ENCODE measurements at places on chromosomes 1 and 21.

GRCh38 chr1:205204552-205204951, 7.0 kb downstream of the DSTYK start:
- DNase-seq: no peak

- no peak for DNase-seq
Measured at GRCh38 chr1:151158751-151159251, 2.4 kb downstream of the TNFAIP8L2 start.

DNA sequence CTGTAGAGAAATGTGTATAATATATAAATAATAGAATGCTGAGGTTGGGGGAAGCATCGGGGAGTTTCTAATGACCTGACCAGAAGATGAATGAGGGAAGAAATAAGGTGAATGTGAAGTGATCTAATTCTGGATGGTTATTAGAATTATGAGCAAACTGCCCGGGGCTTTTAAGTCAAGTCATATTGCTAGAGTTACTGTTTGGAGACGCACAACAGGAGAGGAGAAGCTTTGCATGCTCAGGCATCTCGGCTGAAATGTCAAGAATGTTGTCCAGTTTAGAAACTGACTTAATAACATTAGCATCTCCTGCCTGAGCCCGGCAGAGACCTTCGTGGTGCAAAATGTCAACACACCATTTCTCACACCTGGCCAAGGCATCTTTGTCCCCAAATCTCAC, 119.1 kb downstream of the RRAGC start:
- DNase-seq: no peak

- no peak for DNase-seq
Measured at GRCh38 chr1:11335417-11336056, 62.5 kb downstream of the UBIAD1 start.

DNA sequence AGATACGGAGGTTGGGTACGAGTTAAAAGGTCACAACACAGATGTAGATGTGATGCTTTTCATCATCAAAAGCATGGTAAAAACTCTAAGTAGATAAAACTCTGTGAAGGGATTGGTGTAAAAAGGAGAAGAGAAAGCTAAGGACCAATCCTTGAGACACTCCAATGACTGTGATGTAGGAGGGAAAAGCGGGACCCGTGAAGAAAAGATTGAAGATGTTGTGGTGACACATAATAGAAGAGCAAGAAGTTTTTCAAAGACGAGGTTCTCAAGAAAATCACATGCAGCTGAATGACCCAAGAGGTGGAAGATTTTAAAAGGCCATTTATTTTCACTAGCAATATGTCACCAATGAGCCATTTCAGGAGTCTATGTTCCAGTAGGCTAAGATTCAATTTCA, 179.5 kb downstream of the MRPL39 start:
- no peak for DNase-seq

DNA sequence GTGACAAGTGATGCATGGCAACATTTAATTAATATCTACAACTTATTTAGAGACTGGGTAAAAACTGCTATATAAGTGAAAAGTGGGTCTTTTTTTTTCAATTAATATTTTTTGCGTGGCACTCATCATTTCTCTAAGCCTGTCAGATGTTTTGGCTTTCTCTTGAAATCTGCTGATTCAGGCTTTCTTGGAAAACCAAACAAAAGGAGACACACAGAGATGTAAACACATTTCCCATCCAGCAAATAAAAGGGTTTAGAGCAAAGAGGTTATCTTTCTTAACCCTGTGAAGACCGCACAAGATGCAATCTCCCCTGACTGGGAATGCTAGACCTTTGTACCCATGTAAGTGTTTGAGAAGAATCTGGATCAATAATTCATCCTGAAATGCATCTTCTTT, 48.7 kb upstream of the PLXNA2 start:
- no peak for DNase-seq

- no peak for DNase-seq
Measured at GRCh38 chr1:79773385-79773784, 766.9 kb upstream of the ADGRL4 start.
